GM13977 (cell line): ENCODE measurements at places on chromosomes 3 and 15.

DNA sequence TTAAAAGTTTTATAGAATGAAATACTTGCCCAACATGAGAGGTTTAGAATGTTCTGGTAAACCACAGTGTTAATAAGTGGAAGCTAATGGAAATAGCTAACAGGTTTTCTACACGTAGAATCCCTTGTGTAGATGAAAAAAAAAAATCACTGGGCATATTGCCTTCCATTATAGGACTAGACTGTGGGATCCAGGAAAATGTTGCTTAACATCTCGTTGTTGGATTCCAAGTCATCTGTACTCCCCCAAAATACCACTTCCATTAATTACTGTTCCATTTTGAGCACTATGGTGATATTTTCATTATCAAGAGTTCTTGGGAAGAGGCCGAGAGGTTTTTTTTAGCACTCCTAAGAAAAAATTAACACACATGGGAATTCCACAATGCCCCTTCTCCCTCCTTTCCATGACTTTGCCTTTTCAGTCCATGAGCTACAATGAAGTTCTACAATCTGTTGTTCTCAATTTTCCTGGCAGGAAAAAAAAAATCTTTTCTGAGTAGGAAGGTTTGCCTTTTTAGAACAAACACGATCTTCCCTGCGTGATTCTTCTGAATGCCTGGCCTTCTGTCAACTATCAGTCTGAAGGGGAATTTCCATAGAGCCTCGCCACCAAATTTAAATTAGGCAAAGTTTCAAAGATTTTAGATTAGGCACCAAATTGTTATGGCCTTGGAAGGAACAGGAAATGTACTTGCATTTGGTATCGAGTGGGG is 74.4 kb upstream of the CTDSPL start:
- DNase-seq: no peak

GRCh38 chr3:193317682-193318300 is 60.8 kb downstream of the ATP13A5 start:
- DNase-seq: no peak

DNA sequence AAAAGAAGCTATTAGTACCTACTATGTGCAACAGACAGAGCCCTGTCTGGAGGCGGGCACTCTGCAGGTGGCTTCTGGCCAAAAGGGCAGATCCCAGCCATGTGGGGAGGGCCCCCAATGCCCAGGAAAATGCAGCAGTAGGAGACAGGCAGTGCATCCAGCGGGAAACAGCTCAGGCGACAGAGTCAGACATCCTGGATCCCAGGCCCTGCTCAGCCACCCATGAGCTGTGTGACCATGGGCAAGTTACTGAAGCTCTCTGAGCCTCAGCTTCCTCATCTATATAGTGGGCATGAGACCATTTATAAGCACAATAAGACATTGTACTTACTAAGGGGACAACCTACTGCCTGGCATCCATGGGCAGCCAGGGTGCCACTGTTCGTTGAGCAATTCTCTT is 25.8 kb downstream of the NUP210 start:
- no peak for DNase-seq

- no peak for DNase-seq
These were observed 66.3 kb upstream of the LRTM1 start for GRCh38 chr3:54994111-54994513.

GRCh38 chr3:148102156-148102555 is 595.5 kb upstream of the AGTR1 start:
- no peak for DNase-seq

DNA sequence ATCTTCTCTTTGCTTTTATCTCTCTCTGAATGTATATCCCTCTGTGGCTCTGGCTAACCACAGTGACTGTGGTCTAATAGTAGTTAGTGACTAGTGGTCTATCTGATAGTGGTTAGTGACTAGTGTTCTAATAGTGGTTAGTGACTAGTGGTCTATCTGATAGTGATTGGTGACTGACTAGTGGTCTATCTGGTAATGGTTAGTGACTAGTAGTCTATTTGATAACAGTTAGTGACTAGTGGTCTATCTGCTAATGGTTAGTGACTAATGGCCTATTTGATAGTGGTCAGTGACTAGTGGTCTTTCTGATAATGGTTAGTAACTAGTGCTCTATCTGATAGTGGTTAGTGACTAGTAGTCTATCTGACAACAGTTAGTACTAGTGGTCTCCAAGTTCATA is 110.5 kb downstream of the MDFIC2 start:
- no peak for DNase-seq

- no peak for DNase-seq
These were observed 30.0 kb downstream of the SNX33 start for GRCh38 chr15:75677465-75678323.

DNA sequence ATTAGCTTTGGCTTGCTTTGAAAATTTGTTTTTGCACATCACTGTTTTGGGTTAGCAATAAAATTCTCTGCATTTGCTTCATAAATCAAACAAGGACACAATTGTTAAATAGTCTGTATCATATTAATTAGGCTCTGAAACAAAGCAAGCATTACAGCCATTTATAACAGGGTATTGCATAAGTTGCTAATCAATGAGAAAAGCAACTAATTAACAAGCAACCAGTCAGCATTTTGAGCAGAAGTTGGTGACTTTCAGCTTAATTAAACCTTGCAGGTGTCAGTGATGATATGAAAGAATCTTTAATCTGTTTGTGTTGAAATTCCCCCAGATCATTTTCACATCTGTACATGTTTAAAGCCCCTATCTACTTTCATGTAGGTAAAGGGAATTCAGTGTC is 495.1 kb downstream of the IL5RA start:
- DNase-seq: no peak

DNA sequence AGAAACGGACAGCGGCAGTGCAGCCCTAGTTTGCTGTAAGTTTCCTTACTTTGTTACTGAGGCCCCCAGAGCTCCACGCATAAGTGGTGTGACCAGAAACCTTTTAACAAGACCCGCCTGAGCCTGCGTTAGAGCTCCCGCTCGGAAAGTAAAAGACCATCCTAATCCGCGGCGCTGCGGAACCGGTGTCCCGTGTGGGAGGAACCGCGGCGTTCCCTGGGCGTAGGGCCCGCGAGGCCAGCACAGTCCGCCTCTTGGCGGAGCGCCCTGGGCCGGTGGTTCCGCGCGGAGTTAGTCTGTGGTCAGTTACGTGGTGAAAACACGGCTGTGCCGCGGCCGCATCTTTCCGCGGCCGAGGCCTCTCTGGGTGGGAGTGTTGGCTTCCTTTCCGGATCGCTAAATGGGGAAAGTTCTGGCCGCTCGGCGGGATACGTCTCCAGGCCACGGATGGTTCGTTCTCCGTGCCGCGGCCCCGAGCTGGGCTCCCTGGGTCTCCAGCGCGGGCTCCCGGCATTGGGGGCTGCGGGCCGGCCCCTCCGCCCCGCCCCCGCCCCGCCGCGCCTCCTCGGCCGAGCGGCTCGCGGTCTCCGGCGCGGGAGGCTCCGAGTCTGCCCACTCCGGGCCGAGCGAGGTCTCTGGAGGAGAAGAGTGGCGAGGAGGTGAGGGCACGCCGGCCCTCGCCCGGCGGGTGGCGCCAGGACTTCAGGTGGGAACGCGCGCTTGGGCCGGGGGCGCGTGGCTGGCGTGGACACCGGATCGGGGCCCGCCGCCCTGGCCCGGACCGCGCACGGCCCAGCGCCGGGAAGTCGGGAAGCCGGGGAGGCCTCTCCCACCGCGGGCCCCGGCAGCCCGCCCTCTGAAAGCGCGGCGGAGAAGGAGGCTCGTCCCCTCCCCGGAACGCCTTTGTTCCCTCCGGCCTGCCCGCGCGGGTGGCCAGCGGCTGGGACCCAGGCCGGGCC is 754 bp downstream of the B3GNT5 start:
- DNase-seq: peak; percentile 56

DNA sequence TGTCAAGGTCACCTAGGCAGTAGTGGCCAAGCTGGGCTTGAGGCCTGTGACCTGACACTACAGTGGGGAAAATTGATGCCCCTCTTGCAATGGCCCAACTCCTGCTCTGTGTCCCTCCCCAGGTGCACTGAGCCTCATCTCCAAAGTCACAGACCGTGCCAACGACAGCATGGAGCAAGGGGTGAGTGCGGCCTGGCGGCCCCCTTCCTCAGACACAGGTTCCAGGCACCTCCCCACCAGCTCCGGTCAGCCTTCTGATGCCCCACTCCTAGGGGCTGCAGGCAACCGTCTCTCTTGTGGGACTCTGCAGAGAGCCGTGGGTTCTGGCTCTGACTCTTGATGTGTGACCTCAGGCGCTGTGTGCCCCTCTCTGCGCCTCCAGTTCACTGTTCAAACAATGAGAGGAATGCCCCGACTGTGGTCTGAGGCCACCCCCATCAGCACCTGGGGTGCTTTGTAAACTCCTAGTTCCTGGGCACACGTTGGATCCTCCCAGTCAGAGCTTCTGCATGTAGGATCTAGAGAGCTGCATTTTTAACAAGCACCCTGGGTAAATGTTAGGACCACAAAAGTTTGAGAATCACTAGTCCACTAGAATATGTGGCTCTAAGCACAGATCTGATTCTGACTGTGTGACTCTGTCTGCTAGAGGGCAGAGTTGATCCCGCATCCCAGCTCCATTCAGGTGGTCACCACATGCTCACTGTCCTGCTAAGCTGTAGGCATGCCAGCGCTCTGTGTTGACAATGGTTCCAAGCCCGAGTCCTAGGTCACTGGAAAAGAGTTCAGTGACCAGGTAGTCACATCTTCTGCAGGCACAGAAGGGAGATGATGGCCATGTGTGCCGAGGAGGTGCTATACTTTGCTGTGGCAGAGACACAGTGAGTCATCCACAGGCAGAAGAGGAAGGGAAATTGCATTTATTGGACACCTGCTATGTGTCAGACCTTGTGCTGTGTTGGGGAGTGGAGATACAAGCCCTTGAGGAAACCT is 46.2 kb upstream of the NR2C2 start:
- no peak for DNase-seq

- no peak for DNase-seq
These were observed 210.8 kb upstream of the NR2F2 start for GRCh38 chr15:96119734-96120133.

GRCh38 chr3:183695569-183696364 is 1.8 kb upstream of the YEATS2 start:
- DNase-seq: no peak

DNA sequence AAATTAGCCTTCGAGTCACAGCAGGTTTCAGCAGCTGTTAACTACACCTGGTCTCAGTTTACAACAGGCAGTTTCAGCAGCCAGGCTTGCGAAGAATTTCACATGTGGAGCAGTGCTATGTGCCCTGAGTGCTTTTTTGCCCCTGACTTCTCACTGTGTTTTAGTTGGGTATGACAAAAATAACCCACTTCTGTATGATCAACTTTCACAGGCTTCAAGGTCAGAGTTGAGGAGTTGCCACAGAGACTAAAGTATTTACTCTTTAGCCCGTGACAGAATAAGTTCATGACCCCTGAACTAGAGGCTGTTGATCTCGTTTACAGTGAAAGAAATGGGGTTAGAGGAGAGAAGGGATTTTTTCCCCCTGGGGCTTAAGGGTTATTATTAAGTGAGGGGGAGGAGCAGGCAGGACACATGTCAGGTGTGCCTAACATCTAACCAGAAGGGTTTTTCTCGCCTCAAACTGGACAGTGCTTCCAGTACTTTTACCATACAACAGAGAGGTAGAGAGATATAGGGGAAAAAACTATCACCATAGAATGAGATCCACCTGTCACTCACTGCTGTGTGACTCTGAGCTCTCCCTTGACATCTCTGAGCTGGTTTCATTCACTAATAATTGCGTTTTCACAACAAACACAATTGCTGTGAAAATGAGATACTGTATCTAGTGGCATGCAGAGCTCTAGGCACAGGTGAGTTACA is 14.0 kb upstream of the TOPBP1 start:
- no peak for DNase-seq

DNA sequence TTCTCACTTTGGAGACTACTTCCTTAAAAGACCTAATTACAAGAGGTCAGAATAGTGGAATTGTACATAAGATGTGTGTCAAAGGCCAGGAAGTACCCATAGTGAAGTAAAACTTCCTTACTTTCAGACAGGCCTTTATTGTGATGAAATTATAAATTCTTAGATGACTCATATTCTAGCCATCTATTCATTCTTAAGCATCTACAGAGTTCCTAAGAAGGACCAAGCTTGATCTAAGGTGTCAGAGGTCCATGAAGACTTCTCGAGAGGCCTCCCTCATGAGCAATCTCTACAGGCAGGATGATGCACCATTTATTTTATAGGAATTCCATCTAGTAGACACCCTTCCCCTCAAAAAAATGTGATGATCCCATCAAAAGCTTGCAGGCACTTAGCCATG is 493.3 kb downstream of the MAGI1 start:
- DNase-seq: no peak

DNA sequence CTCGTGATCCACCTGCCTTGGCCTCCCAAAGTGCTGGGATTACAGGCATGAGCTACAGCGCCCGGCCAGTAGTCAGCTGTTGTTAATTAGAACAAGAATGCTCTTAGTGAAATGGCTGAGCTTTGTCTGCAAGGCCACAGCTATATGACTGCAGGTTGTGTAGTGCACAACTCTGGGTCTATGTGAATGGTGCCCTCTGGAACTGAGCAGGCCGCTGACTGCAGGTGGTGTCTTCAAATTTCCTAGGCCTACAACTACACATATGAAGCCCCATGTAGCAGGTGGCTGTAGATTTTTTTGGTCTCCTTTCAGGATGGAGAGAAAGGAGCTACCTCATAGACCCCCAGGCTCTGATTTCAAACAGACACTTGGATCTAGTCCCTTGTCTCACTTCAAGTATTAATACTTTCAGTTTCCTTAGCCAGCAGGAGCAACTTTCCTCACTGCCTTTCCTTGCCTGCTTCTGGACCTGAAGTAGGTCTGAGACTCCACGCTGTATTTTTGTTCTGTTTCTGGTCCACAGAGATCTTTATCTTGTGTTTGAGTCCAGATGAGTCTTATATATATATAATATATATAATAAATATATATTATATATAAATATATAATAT is 86.9 kb downstream of the C3orf80 start:
- no peak for DNase-seq

DNA sequence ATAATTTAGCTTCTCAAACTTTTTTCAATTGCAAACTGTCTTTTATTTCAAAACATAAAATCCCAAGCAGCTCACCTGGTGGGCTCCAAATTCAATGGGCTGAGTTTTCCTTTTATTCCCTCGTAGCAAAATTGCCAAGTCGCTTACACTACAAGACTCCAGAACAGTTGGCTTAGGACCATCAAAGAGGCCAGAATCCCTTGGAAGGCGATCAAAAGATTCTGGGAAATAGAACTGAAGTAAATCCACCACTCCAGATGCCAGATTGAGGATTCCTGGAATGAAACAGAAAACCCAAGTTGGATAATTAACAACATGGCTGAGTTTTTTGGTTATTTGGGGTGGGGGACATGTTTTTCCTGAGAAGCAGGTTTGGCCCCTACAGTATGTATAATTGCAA is 87.7 kb upstream of the DCLK3 start:
- no peak for DNase-seq

GRCh38 chr15:64895285-64896065 is 16.2 kb upstream of the ANKDD1A start:
- DNase-seq: peak; percentile 59

DNA sequence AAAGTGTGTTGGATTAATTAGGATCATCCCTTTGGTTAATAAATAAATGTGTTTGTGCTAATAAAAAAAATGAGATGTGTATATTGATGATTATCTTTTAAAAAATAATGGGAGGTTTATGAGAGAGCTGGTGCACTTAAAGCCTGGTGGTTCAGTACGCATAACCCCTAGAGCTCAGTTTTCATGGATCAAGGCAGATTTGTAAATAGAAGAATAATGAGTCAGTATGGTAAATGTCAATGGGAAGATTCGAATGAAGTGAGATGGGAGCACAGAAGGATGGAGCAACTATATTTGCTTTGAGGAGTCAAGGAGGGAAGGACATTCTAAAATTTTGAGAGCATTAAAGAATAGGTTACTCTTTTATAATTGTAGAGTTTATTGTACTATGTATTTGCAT is 35.4 kb downstream of the AKAP13 start:
- no peak for DNase-seq

GRCh38 chr15:77527164-77527778 is 105.4 kb downstream of the LINGO1 start:
- DNase-seq: peak; percentile 11
